ENCODE measurements at places on chromosomes 11 and 22.

DNA sequence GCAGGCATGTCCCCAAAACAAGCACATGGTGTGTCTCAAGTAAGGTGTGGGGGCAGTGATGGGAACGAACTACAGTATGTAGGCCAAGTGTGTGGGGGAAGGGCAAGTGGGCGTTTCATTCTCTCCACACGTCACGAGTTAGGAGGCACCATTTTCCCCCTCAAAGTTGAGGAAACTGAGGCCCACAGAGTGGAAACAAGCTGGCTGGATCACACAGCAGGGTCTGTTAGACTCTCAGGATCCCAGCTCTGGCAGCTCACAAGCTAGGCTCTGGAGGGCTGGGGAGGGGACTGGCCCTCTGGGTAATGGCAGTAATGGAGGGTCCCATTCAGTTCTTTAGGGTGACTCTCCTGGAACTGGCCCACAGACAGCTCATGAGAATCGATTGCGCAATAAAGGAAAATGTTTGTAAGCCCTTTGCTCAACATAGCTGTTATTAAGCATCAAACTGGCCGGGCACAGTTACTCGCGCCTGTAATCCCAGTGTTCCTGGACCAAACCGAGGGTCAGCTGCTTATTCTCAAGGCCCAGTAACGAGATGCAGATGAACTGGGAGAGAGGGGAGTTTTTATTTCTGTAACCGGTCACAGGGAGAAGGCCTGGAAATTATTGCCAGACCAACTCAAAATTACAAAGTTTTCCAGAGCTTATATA is 24.1 kb upstream of the TUB start:
- H3K27ac ChIP-seq: no peak overlapping the region
- no peaks in the 10 kb centered on the region for H3K36me3 ChIP-seq
- no peaks in the 10 kb centered on the region for H3K4me1 ChIP-seq
- no peaks in the 10 kb centered on the region for H3K27me3 ChIP-seq

DNA sequence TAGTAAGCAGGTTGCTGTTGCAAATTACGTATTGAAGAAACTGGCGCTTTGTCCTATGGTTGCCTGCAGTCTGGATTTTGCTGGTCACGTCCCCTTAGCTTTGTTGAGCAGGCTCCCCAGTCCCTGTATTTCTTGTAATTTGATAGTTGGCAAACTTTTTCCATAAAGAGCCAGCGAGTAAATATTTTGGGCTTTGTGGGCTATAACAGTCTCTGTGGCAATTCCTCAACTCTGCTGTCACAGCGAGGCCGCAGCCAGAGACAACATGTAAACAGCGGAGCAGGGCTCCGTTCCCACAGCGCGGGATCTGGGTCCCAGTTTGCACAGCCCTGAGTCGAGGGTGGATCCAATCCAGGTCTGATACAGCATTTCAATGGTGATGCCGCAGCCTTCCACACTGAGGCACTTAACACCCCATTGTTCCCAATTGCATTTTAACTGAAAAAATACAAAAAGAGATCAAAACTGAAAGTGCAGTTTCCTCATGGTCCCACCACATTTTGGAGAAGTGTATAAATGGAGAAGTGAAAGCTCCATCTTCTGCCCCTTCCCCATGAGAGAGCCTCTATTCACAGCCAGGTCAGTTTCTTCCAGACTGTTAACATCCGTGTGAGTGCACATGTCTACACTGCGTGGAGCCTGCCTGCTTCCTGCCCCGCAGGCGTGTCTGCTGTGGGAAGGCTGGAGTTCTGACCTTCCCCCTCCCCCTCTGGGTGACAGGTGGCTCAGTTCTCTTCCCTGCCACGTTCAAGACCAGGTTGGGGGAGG is 89.1 kb downstream of the RPS6KA4 start:
- H3K4me3 ChIP-seq: no peak overlapping the region
- H3K4me1 ChIP-seq: peaks cover 16% of the 10 kb centered on the region
- no peak for DNase-seq
- peaks cover 21% of the 10 kb centered on the region for H3K27me3 ChIP-seq
- no peak overlapping the region for H3K27ac ChIP-seq
- H3K36me3 ChIP-seq: no peaks in the 10 kb centered on the region

DNA sequence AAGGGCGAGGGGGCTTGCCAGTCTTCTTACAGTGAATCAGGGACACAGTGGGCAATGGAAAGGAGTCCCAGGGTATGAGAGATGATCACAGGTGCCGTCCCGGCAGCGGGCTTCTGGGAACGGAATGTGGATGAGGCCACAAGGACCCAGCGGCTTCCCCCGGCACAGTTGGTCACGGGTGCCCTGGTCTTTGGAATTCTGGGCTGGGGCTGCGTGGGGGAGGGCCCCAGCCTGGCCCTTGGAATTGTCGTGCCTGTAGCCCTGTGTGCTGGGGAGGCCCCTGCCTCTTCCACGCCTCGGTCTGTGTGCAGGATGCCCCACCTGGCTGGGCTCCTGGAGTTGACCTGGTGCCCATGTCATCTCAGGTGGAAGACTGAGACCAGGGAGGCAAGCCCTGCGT is 76.6 kb downstream of the FBLN1 start:
- no peak overlapping the region for H3K27ac ChIP-seq
- no peak overlapping the region for H3K4me3 ChIP-seq
- DNase-seq: no peak

GRCh38 chr11:20110908-20111669 is 49.2 kb downstream of the DBX1 start:
- peaks cover 22% of the 10 kb centered on the region for H3K4me1 ChIP-seq
- 0 out of 2 replicates have a peak overlapping the region, but pooled peaks have one; percentile 51 for H3K27ac ChIP-seq
- H3K36me3 ChIP-seq: no peaks in the 10 kb centered on the region
- no peaks in the 10 kb centered on the region for H3K27me3 ChIP-seq

DNA sequence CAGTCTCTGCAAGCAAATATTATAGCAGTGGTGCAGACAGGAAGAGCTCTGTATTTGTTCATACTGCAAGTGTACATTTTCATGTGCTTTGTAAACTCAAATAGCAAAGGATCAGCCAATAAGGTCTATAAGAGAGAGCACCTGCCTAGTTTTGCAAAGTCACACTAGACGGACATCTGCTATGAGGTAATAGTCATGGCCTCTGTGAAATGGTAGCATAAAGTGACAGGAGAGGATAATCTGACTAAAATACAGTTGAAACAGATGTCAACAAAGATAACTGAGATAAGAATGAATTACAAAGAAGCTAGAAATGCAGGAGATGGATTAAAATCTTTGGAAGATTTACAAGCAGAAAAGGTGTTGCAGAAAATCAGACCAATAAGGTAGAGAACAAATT is 70.6 kb upstream of the SPON1 start:
- no peaks in the 10 kb centered on the region for H3K36me3 ChIP-seq
- no peak overlapping the region for H3K4me3 ChIP-seq
- H3K27ac ChIP-seq: no peak overlapping the region
- DNase-seq: no peak
- no peaks in the 10 kb centered on the region for H3K4me1 ChIP-seq

DNA sequence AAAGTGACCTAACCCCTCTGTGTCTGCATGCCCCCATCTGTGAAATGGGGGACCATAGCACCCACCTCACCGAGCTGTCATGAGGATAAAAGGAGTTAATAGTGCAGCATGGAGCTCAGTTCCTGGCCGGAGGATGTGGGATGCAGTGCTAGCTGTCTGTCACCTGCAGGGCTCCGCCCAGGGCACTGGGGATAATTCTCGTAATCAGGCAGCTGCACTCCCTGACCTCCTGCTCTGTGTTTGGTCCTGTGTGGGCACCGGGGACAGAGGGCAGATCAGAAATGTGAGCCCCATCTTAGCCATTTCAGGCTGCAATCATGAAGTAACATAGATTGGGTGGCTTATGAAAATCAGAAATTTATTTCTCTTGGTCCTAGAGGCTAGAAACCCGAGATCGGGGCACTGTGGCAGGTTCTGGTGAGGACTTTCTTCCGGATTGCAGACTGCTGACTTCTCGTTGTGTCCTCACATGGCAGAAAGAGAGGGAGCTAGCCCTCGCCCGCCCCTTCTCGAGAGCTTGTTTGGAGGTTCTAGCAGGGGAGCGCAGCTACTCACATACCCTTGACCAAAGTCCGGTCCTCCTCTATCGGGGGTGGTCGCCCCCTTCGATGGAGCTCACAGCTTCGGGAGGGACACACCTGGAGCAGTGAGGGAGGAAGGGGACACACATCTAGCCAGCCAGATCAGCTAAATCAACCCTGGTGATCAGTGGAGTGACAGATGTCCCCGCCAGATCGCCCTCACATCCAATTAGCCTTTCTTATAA is 3.2 kb downstream of the KCTD17 start:
- no peak overlapping the region for H3K27ac ChIP-seq
- no peak for DNase-seq
- H3K4me3 ChIP-seq: no peak overlapping the region
- no peaks in the 10 kb centered on the region for H3K27me3 ChIP-seq
